Cardiac fibroblast (primary cell): ENCODE measurements at places on chromosomes 5 and 9.

DNA sequence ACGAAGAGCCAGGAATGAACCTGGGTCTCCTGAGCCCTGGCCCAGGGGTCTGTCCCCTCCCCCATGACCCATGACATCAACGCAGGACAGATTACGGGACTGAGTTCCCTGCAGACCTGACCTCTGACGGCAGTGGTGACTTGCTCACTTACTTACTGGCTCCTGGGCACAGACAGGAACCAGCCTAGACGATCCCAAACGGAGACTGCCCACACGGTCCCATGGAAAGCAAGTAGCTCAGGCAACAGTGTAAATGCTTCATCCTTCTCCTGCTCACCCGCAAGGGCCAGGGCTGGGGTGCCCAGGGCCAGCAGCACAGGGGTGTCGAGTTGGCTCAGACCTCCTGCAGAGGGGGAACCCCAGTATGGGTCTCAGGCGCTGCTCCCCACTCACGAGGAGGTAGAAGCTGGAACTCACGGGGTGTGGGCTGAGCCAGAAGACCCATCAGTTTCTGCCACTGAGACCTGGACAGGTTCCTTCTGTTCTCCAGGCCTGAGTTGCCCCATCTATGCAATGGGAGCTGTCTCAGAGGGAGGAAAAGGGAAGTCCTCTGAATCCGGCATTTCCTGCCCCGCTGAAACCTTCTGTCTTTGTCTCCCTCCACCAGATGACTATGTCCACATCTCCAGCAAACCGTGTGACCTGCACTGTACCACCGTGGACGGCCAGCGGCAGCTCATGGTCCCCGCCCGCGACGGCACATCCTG is 5.6 kb downstream of the ADAMTSL2 start:
- DNase-seq, result no peak

- DNase-seq, result no peak
Observed at GRCh38 chr5:150243590-150243989, 46.0 kb downstream of the CAMK2A start.

DNA sequence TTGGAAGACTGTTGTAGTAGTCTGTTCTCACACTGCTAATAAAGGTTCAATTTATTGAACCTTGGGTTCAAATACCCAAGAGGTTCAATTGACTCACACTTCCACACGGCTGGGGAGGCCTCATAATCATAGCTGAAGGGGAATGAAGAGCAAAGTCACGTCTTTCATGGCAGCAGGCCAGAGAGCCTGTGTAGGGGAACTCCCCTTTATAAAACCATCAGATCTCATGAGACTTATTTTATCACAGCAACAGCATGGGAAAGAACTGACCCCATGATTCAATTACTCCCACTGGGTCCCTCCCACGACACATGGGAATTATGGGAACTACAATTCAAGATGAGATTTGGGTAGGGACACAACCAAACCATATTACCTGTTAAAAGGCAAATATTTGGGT is 268.2 kb downstream of the TMEM167A start:
- DNase-seq, result peak; percentile 74

GRCh38 chr5:143870871-143871632 is 59.1 kb downstream of the HMHB1 start:
- peak; percentile 14 for DNase-seq

- no peak for DNase-seq
Observed at GRCh38 chr9:88307136-88307535, 81.1 kb upstream of the SPIN1 start.

GRCh38 chr5:134913795-134914194 is 8.9 kb downstream of the PCBD2 start:
- DNase-seq, result no peak

- peak; percentile 32 for DNase-seq
Observed at GRCh38 chr5:131268758-131269370, 5.0 kb downstream of the CDC42SE2 start.

GRCh38 chr9:113341712-113342410 is 1.8 kb upstream of the WDR31 start:
- DNase-seq, result no peak

- no peak for DNase-seq
Observed at GRCh38 chr9:108001237-108001636, 511.7 kb upstream of the KLF4 start.

DNA sequence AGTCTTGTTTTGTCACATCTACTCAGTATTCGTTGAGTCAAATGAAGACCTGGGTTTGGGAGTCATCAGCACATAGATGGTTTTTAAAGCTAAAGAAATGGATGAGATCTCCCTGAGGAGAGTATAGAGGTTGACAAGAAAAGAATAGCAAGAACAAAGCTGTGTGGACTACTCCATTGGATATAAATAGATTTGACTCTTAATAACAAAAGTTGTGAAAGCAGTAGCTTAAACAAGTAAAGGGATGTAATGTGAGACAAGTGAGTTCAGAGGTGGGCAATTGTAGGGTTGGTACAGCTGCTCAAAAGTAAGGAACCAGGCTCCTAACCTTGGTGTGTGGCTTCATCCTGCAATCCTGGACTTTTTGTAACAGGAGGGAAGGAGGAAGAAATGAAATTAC is 49.3 kb downstream of the CSNK1G3 start:
- no peak for DNase-seq

GRCh38 chr5:81027481-81028058 is 67.4 kb downstream of the RASGRF2 start:
- DNase-seq, result no peak

- no peak for DNase-seq
Observed at GRCh38 chr9:110101531-110102161, 106.3 kb downstream of the C9orf152 start.

- DNase-seq, result peak; percentile 18
Observed at GRCh38 chr5:139636207-139636792, 11.8 kb upstream of the CXXC5 start.

- no peak for DNase-seq
Observed at GRCh38 chr9:38120961-38121360, 51.9 kb upstream of the SHB start.

GRCh38 chr5:1663186-1663585 is 136.5 kb downstream of the MRPL36 start:
- no peak for DNase-seq

- DNase-seq, result peak; percentile 81
Observed at GRCh38 chr5:82358457-82358856, 80.3 kb upstream of the RPS23 start.
